Myocyte (in vitro differentiated cells): ENCODE measurements at places on chromosomes 4 and X. TPM values are rescaled to one million over a fixed set of nuclear protein-coding genes. Genes with fewer than 3 reads are reported as not detected.

Gene ZNF81
- 3.1 and 6.0 TPM in 2 replicates for total RNA-seq

Gene SEPTIN11
- 321 and 381 TPM in 2 replicates for total RNA-seq

Gene FABP2
- total RNA-seq = not detected in 2 replicates

Gene ABCG2
- 0.88 and 1.6 TPM in 2 replicates for total RNA-seq

Gene RASGEF1B
- total RNA-seq = 0.21 TPM in 1 of 2 replicates, not detected in the other

Gene DUSP9
- total RNA-seq = not detected in 2 replicates

Gene TMPRSS11B
- total RNA-seq = not detected in 2 replicates

Gene ARHGEF9
- total RNA-seq = 28.8 and 41.9 TPM in 2 replicates

Gene IKBKG
- total RNA-seq = 13.3 and 14.0 TPM in 2 replicates

- peak; percentile 5 for DNase-seq
Measured at GRCh38 chrX:30340753-30341152, 31.6 kb upstream of the NR0B1 start.

DNA sequence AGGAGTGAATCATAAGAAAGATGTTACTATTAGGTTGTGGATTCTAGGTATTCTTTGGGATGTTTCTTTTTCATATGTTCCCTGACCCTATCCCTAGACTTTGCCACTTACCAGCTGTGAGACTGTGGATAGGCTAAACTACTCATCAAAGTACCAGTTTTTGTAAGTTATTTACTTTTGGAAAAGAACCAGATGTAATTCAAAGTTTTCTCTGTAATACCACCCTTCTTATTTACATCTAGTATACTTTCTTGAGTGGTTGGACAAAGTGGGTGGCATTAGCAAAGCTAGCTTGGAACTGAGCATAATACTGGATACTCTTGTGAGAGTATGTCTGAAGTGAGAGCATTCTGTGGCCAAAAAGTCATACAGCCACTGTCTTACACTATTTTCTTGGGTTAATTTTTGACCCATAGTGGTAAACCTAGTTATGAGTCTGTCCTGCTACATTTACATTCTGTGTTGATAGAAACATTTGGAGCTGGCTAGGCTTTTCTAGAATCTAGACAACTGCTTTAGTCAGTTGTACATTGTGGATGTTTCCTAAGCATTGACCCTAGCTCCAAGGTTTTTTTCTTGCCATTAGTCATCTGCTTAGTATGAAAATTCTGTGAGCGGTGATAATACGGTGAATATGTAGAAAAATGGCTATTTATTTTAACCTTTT is 41.7 kb downstream of the KDM6A start:
- no peak for DNase-seq

DNA sequence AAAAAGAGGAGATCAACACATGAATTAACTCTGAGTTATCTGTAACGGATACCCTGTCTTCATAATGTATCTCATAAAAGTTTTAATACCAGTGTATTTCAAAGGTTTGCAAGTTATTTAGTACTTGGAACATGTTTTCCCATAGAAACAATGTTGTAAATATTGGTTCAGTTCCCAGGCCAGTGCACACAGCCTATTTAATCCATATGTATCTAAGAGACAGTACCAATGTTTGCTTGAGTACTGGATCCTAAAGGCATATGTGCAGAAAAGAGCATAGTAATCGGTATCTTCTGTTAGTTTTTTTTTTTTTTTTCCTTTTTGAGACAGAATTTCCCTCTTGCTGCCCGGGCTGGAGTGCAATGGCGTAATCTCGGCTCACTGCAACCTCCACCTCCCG is 46.1 kb downstream of the SLIT2 start:
- no peak for DNase-seq

DNA sequence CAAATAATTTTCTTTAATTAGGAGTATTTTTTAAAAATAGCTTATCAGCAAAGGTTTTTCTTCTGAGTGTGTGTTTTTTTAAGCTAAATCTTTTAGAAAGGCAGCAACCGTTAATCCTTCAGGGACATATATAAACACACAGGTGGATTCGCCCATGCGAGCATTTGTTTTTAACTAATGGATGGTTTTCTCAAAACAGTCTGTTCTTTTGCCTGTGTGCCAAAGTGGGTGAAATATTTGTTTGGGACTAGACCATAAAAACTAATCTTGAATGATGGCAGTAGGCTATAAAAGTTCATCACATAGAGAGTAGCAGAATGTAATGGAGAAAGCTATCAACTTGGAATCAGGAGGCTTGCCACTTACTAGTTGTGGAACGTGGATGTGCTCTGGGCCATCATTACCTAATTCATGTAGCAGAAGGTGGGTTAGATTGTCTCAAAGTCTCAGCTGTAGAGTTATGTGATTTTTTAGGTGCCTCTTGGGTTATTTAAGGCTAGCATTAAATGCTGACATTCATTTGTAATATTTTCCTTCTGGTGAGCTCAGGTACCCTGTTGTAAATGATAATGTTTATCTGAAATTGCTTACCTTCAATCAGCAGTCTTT is 7.4 kb upstream of the TAPT1 start:
- no peak for DNase-seq

DNA sequence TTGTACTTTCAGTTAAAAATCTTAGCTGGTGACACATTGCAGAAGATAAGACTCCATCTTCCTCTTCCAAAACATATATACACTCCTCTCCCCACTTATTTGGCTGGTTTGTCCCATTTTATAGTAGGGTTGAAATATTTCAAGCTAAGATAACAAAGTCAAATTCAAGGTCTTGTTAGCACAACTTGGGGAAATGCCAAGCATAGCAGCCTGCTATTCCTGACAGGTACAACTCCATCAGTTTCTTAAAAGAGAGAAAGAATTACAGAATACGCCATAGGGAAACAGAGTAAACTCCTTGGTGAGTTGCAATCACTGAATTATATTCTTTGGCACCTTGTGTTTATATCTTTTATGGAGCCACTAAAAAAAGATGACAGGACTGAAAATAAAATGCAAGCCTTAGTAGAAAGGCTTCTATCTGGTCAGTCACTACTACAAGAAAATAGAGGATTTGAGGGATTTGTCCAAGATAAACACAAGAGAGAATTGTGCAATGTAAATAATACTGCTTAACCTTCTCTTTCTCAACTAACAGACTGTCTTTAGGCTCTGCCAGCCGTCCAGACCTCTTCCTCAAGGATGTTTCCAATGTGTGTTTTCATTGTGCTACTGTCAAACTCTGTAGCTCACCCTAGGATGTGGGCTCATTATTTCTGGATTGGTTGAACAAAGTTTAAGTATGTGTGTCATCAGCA is 170.3 kb downstream of the VEGFC start:
- DNase-seq = peak; percentile 6

DNA sequence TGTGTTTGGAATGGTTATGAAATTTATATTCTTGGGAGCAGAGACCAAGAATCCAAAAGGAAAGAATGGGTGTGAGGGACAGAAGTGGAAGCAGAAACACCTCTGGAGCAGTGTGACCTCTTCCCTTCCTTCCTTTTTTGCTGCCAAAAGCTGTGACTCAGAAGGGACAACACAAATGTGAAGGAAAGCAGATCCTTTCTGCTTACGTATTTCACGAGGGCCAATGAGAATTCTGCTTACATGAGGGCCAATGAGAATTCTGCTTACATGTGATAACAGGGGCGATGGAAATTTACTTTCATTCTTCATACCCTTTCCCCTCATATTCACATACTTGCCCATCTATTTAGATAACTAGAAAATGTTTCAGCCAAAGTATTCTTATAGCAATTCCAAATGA is 404.6 kb downstream of the PRDM5 start:
- DNase-seq = peak; percentile 67

- DNase-seq = no peak
Measured at GRCh38 chr4:38800961-38801450, 3.6 kb downstream of the TLR1 start.

DNA sequence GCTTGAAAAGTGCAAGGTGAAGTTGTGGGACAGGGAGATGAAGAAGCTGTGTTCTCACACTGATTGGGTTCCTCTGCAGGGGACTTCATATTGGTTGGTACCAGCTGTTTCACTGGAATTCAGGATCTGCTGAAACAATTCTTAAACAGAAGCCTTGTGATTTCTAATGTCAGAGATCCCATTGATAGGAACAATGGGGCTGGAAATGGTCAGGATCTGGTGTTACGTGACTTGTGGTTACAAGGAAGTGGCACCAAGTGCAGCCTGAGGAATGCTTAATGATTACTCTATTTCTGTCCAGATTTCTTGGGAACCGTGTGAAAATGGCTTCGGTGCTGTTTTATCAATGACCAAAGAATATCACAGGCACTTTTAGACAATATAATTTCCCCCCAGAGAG is 68.1 kb downstream of the MOSPD2 start:
- no peak for DNase-seq

DNA sequence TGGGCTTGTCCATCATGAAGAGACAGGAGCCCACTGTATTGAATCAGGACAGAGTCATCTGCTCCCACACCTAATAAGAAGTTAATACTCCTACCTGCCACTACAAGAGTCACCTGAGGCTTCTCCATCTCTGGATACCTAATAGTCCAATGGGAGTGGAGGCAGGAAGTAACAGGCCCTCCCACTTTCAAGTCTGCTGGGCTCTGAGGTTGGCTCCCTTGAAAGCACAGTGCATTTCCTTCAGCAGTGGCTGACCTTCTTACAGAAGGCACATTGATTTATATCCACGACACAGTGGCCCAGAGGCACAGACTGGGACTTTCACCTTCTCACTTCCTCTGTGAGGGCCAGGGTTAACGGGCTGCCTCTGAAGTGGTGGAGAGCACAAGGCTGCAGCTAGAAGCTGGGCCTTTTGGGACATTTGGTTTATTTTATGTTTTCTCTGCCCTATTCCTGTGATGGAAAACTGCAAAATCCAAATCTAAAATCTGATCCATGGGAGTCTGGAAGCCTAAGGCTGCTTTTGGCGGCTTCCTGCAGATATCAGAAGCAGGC is 38.1 kb downstream of the FRG2 start:
- no peak for DNase-seq

DNA sequence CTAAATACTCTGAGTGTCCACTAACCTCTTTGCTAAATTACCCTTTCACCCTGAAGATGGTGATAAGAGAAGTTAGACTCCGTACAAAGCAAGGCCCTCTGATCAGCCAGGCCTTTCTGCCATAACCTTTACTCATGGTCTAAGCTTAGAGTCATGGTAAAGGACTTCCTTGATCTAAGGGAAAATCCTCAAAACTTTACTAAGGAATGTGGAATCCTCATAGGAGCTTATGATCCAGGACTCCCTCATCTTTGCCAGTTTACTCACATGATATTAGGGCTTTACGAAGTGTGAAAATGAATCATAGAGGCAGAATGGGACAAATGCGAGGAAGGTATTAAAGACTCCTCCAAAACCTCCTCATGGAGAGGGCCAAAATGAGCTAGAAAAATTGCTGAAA is 7.9 kb upstream of the FAM13A start:
- DNase-seq = no peak

GRCh38 chr4:20490734-20491133 is 209.5 kb upstream of the PACRGL start:
- peak; percentile 24 for DNase-seq

DNA sequence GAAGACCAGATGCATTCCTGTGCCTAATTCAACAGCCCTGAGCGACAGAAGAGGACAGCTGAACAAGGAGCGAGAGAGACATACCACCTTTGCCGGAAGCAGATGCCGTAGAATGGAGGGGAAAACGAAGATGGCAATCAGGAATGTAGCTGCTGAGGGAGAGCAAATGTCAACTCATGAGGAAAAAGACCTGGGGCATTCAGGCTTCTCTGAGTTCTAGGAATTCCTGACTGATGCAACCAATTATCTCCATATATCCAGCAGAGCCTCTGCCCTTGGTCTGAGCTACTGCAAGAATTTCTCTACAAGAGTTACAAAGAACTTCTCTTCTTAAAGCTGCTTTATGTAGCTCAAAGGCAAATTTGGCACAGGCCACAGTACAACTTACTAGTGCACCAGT is 40.5 kb upstream of the INPP4B start:
- DNase-seq = no peak

DNA sequence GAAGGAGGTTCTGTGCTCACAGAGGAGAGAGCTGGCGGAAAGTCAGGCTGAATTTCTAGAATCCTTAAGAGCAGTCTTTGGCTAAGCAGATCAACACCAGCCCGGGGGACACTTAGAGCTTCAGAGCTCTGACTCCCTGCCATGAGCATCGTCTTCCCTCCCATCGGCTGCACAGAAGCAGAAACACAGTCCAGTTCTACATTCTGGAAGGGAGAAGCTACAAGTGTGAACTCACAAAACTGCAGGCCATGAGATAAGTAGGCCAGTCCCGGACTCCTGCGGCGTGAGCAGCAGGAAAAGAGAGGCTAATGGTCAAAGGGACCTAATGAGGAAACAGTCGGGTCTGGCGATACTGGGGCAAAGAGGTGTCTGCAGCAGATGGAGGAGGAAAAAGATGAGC is 211.5 kb downstream of the DHX15 start:
- no peak for DNase-seq

DNA sequence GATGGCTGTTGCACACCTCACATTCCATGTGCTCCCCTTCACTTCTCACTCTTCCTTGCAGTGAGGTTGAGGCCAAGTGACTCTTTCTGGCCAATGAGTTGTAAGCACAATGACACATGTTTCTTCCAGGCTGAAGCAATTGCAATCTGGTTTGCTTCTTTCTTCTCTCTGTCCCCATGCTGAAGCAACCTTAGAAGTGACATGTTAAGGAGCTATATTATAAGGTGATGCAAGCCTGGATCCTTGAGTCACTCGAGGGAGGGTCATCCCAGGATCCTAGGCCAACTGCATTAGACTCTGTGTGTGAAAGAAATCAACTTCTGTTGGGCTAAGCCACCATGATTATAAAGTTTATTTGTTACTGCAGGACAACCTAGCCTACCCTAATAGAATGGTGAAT is 45.5 kb upstream of the HS3ST1 start:
- no peak for DNase-seq

GRCh38 chr4:185399466-185399865 is 2.8 kb downstream of the ANKRD37 start:
- DNase-seq = no peak

GRCh38 chr4:81684352-81684751 is 212.6 kb upstream of the RASGEF1B start:
- no peak for DNase-seq

GRCh38 chr4:142404191-142404611 is 441.9 kb downstream of the INPP4B start:
- DNase-seq = peak; percentile 89

DNA sequence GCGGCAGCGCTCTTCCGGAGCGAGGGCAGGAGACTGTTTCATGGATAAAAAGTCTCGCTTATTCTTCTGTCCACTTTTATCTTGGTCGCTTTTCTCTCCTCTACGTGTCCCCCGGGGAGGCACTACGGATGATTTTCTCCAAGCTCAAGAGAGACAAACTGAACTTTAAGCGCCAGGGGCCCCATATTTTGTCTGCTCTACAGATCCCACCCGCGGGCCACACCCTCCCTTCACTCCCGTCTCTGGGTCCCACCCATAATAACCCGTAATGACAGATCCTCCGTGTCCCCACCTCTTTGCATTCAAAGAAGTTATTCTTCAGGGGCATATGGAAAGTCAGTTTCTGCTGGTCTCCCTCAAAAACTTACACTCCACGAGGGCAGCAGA is at the start of gene CORIN:
Gene CORIN (minus strand): TSS at position 160 of the 387 bp plus-strand sequence. CDS start 118 bp downstream, at position 42.
- no peak for DNase-seq

DNA sequence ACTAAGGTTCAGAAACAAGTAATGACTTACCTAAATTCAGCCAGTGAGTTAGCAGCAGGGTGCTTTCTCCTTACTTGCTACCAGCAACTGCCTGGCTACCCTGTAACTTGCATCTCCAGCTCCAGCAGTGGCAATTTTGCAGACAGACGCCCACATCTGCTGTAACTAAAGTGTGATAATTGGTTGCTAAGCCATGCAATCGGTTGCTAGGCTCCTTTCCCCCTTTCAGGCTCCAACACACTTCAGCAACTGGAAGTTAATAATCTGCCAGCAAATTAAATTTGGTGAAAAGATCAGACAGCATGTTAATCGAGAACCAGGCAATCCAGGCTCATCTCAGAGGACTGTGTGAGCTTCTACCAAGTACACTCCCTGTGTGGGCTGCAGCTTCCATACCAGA is 24.2 kb upstream of the ARHGEF9 start:
- no peak for DNase-seq

- DNase-seq = no peak
Measured at GRCh38 chr4:1598206-1599025, 85.7 kb downstream of the FAM53A start.
